ENCODE measurements at places on chromosomes 3 and 15.

DNA sequence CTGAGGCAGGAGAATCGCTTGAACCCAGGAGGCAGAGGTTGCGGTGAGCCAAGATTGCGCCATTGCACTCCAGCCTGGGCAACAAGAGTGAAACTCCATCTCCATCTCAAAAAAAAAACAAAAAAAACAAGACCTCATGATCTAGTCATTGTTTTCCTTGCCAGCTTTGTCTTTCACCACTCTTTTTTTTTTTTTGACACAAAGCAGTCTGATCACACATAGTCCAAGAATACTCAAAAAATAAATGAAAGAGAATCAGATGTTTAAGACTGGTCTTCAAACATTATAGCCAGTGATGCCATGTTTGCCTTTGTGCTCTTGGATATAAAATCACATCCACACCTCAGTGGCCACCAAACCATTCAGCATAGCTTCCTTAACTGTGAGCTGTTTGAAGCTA, 5.8 kb upstream of the ADAM10 start:
- no peak for DNase-seq

- DNase-seq, result no peak
Measured at GRCh38 chr3:61138401-61138800, 112.9 kb downstream of the FHIT start.

DNA sequence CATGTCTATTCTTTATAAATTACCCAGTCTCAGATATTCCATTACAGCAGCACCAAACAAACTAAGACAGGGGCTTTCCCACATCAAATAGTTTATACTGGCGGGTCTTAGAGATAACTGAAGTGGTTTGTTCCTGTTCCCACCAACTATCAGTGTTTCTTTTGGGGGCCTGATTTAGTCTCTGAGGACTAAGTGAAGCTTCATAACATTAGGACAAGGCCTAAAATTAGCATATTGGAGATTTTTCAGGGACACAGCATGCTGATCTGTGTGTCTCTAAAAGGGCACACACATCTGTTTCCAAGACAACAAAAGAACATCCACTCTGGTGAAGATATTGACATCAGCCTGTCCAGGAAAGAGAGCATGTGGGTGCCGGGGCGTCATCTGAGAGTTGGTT, 72.6 kb upstream of the SEMA6D start:
- DNase-seq, result no peak

DNA sequence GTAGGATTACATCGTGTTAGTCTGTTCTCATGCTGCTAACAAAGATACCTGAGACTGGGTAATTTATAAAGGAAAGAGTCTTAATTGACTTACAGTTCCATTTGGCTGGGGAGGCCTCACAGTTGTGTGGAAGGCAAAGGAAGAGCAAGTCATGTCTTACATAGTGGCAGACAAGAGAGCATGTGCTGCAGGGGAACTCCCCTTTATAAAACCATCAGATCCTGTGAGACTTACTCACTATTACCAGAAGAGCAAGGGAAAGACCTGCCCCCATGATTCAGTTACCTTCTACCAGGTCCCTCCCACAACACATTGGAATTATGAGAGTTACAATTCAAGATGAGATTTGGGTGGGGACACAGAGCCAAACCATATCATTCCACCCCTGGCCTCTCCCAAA, 3.4 kb downstream of the SLC25A26 start:
- peak; percentile 17 for DNase-seq

GRCh38 chr3:110779581-110779980, 292.0 kb upstream of the NECTIN3 start:
- no peak for DNase-seq

- DNase-seq, result no peak
Measured at GRCh38 chr15:51100785-51101489, 6.2 kb upstream of the TNFAIP8L3 start.

DNA sequence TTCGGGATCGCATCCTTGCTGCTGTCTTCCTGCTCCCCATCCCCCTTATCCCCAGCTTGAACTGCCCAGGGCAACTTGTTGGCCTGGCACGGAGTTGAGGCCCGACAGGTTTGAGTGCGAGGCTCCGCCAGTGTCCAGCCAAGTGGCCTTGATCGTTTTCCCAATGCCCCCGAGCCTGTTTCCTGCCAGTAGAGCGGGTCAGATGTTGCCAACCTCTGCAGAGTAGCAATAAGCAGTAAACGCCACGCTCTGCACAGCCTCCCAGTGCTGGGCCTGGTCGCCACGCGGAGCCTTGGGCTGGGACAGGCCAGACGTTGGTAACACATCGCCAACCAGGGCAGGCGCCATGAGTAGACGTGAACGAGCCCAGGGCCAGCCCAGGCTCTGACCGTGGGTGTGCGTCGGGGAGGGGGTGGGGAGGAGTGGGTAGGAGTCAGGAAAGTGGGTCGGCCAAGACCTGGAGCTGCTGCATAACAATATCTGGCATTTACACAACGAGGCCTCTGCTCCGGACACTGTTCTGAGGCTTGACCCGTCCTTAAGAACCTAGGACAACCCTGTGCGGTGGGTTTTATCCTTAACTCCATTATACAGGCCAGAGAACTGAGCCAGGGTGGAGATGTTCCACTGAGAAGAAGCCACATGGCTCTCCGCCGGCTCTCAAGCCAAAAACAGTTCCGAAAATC, 444 bp upstream of the ABHD14A start:
- DNase-seq, result no peak

DNA sequence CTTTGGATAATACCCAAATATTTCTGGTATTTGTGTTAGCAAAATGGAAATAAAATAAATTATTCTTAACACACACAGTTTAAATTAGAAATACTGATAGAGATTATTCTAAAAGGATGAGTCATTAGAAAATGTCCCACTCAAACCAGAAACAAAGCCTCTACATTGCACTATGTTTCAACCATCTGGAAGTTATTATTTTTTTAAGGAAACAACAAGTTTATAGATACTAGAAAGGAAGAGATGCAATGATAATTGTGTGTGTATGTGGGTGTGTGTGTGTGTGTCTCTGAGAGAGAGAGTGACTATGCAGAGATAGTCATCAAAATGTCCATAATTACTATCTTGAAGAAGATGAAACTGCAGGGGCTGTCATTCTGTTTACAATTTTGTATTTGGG, 1340.5 kb downstream of the ROBO1 start:
- no peak for DNase-seq

DNA sequence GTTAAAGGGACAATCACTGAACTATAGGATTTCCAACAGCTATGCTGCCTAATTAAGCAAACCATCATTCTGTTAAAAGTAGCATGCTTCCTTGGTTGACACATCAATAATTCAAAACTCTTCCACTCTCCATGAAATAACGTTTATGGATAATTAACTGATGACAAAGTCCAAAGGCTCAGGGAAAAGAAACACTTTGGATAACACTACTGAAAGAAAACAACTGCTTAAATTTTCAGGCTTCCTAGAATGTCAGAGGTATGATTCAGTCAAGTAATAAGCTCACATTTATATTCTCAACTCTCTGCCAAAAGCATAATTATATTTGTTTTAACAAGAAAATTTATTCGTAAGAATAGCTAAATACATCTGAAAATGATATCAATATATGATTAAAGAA, 49.6 kb downstream of the WDR72 start:
- no peak for DNase-seq

DNA sequence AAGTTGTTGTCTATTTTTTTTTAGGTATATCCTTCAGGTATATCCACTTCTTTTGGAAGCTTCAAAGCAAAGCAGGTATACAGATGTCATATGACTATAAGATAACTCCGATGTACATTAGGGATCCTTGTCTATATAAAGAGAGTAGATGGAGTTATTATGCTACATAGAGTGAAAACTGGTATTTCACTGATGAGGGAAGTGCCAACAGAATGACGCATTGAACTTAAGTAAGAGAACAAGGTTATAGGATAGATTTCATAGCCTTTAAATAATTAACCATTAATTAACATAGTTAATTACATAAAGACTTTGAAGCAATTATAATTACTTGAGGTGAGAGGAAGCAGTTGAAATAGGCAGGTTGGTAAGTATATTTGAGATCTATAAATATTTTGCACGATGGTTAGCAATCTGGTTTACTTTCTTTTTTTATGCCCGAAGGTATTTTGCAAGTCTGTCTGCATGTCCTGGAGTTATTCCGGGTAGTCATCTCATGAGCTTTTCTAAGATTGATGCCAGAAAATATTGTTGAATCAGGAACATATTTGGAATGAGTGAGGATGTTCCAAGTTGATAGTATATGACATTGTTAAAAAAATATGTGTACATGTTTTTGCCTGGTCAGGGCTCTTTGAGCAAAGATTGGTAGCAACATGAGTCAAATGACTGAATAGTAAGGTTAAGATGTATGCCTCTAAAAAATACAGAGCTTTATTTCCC, 299.5 kb upstream of the KCNMB2 start:
- DNase-seq, result no peak

DNA sequence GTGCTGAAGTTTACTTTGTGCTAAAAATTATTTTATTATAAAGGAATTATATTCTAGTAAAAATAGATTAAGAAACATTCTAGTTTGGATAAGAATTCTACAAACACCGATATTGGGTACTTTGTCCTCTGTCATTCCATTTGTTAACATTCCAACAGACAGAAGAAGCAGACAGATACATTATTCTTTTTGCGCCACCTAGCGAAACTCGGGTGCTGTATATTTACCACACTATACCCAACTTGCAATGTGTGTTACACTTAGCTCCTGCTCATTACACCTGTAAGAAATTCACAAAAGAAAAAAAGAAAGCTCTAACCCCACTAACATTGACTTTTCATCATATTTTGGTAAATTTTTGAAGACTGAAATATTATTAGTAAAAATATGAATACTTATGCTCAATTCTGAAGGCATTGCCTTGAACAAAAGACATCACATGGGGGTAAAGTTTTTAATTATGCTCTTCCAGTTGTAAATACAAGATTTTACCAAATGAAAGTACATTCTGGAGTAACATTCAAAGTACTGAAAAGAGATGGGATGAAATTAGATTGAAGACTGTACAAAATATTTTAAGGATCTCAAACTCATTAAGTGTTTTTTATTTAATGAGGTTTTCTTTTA, 136.5 kb upstream of the MLF1 start:
- DNase-seq, result peak; percentile 11

GRCh38 chr15:93954985-93955571, 276.3 kb upstream of the MCTP2 start:
- DNase-seq, result no peak

GRCh38 chr3:99817047-99817436, 620 bp upstream of the CMSS1 start:
- DNase-seq, result no peak

DNA sequence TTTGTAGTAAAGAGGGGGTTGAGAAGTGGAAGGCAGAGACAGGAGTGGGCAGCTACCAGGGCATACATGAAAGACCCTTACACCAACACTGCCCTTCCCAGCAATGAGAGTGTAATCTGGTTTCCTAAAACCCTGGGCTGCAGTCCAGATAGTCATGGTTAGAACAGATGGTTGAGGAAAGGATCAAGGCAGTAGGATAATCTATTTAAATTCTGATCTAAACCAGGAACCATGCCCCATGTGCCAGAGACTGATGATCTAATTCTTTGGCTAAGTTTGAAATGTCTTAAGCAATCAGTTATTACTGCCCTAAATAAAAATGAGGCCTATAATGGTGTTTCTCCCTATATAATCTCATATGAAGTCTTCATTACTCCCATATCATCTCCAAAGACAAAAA, 59.6 kb downstream of the PRTG start:
- DNase-seq, result no peak

DNA sequence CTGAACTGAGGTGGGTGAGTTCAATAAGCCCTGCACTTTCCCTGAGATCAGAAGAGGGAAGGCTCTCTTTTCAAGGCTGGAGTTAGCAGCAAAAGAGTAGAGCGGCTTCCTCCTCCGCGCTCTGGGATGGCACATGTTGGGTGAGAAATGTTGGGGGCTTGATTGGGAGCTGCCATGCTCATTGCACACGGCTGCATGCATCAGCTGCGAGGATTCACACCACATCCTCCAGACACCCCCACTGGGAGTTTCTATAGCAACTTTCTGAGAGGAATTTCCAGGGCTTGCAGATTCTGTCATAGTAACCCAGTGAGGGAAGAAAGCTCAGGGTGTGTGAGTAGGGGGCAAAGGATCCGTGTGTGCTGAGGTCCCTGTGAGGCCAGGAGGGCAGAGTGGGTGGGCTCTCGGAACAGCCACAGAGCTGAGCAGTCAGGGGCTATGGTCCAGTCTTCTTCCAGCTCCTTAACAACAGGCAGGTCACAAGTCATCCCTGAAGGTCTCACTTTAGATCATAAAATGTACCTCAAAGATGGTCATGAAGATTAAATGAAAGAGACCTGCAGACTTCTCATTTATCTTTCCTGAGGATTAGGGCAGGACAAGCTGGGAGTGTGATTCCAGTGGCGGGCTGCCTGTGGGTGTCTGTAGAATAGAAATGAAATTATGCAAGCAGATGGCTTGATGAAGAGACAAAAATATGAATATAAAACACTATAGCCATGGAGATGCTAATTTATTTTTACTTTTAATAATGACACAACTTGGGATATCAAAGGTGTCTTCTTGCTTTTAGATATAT, 75.7 kb upstream of the CHRNA7 start:
- no peak for DNase-seq

DNA sequence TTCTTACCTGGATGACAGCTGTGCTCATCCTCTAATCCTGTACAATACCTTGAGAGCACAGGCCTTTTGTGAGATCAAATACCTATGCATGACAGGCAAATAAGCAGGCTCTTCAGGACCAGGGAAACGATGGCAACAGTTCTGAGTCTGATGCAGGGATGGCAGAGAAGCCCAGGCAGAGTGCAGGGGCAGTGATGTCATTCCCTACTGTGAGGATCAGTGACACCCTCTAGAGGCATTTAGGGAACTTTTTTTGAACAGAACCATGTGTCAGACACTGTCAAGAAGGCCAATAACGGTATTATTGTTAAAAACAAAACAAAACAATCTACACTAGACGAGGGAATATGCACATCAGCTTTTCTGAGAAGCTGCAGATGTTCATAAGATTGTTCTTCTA, 314.8 kb upstream of the CTDSPL start:
- peak; percentile 8 for DNase-seq

GRCh38 chr3:164477403-164477802, 600.9 kb downstream of the SI start:
- DNase-seq, result no peak

DNA sequence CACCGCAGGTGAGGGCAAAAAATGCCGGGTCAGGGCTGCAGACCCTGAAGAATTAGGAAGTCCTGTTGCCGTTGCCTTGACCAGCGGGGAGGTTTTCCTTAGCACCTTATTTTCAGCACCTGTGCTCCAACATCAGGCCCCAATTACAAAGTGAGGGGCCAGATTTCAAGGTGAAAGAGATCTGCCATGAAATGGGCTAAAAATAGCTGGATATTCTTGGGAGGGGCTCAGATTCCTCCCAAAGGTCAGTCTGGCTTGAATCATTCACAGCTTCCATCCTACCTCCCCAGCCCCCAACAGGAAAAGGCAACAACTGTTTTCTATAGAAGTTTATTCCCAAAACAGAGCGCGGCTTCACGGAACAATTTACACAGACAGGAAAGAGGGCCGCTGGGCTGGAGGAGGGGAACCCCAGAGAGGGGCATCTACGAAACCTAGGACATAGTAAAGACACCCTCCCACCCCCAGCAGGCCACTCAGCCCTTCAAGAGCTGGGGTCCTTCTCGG, 941 bp upstream of the SLC26A6 start:
- DNase-seq, result no peak

- DNase-seq, result no peak
Measured at GRCh38 chr15:90677807-90678790, 39.0 kb upstream of the BLM start.

GRCh38 chr3:187987924-187988323, 166.0 kb upstream of the LPP start:
- DNase-seq, result no peak

Measured in CD14-positive monocyte (primary cell).